Adrenal gland (tissue), 19 donors: ENCODE measurements at places on chromosomes 4 and X. TPM values are rescaled to one million over a fixed set of nuclear protein-coding genes. Genes with fewer than 3 reads are reported as not detected.

GRCh38 chr4:169791062-169791461 lies 33.3 kb upstream of the HPF1 start:
- H3K27ac ChIP-seq: no peak overlapping the region
- peaks cover 9% of the 10 kb centered on the region for H3K4me1 ChIP-seq
- DNase-seq: no peak

DNA sequence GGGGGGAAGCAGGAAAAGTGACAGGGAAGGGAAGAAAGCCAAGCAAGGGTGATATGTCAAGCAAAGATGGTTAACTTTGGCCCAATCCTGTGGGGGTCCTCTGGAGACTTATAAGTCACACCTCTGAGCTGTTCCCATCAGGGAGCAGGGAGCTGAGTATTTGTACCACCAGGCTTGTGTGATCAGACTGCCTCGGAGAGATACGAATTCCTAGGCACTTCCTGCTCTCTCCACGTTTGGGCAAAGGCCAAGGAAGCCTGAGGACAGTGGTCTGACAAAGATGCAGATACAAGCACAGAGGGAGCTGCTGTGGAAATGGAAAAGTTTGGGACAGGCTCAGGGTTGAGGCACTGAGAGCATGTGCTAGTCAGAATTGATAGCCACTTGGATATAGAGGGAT lies 10.4 kb upstream of the PPP3CA start:
- no peak overlapping the region for H3K4me3 ChIP-seq
- no peaks in the 10 kb centered on the region for H3K4me1 ChIP-seq
- no peak for DNase-seq
- no peaks in the 10 kb centered on the region for H3K36me3 ChIP-seq
- H3K27me3 ChIP-seq: no peaks in the 10 kb centered on the region

- H3K4me3 ChIP-seq: no peak overlapping the region
- H3K27me3 ChIP-seq: no peaks in the 10 kb centered on the region
- no peak for DNase-seq
- peaks cover 14% of the 10 kb centered on the region for H3K4me1 ChIP-seq
Observed at GRCh38 chr4:77143091-77143490, 13.9 kb upstream of the CCNG2 start.

- H3K36me3 ChIP-seq: no peaks in the 10 kb centered on the region
- no peaks in the 10 kb centered on the region for H3K4me1 ChIP-seq
- peaks cover 16% of the 10 kb centered on the region for H3K27me3 ChIP-seq
- no peak overlapping the region for H3K4me3 ChIP-seq
- DNase-seq: peak; percentile 72
Observed at GRCh38 chrX:103063191-103063845, 653 bp downstream of the BEX1 start.

- H3K4me1 ChIP-seq: peaks cover 17% of the 10 kb centered on the region
- no peaks in the 10 kb centered on the region for H3K36me3 ChIP-seq
- no peak overlapping the region for H3K4me3 ChIP-seq
- no peaks in the 10 kb centered on the region for H3K27me3 ChIP-seq
- H3K27ac ChIP-seq: no peak overlapping the region
- DNase-seq: peak; percentile 61
Observed at GRCh38 chr4:145929415-145930178, 9.0 kb downstream of the ZNF827 start.

- H3K4me1 ChIP-seq: peaks cover 8% of the 10 kb centered on the region
- no peak overlapping the region for H3K4me3 ChIP-seq
- H3K36me3 ChIP-seq: no peaks in the 10 kb centered on the region
- no peak for DNase-seq
- H3K27ac ChIP-seq: no peak overlapping the region
Observed at GRCh38 chr4:55352726-55353125, 6.7 kb downstream of the SRD5A3 start.

- H3K4me3 ChIP-seq: no peak overlapping the region
- H3K4me1 ChIP-seq: no peaks in the 10 kb centered on the region
- no peak overlapping the region for H3K27ac ChIP-seq
- H3K27me3 ChIP-seq: peaks cover 10% of the 10 kb centered on the region
- H3K36me3 ChIP-seq: no peaks in the 10 kb centered on the region
Observed at GRCh38 chr4:57190601-57191481, 80.7 kb upstream of the IGFBP7 start.

- H3K27ac ChIP-seq: no peak overlapping the region
- H3K4me1 ChIP-seq: no peaks in the 10 kb centered on the region
- no peak for DNase-seq
- H3K36me3 ChIP-seq: no peaks in the 10 kb centered on the region
- no peak overlapping the region for H3K4me3 ChIP-seq
- H3K27me3 ChIP-seq: no peaks in the 10 kb centered on the region
Observed at GRCh38 chrX:11566789-11567188, 98.9 kb downstream of the ARHGAP6 start.

The PCYT1B gene
- 0.61 TPM for total RNA-seq

The XKRX gene
- 2.1 TPM for total RNA-seq

The AFM gene
- not detected for total RNA-seq

The UBA6 gene
- 72.8 TPM for total RNA-seq
